Activated naive CD8-positive, alpha-beta T cell treated with anti-CD3 and anti-CD28 coated beads for 36 hours (primary cell): ENCODE measurements at places on chromosomes 3 and 15.

DNA sequence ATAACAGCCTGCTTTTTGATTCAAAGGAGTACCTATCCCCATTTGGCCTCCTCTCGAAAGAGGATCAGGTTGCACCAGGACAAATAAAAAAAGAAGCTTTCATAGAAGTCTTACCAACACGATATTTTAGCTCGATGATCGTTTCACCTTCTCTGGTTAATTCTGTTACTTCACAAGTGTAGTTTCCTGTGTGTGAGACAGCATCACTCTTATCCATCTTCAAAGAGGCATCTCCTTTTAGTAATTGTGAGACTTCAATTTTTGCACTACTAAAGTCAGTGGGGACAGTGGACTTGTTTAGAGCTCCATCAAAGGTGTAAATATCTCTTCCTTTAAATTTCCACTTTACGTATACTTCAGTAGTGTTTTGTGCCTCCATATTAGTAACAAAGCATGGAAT is 11.0 kb downstream of the CD47 start:
- DNase-seq: no peak

GRCh38 chr15:64163659-64164362 is 989 bp upstream of the PPIB start:
- DNase-seq: no peak

GRCh38 chr3:10570196-10570946 is 65.0 kb upstream of the ATP2B2 start:
- DNase-seq: no peak

GRCh38 chr15:67585681-67586080 is 43.2 kb downstream of the MAP2K5 start:
- no peak for DNase-seq

GRCh38 chr3:69926385-69926784 is 73.1 kb upstream of the SAMMSON start:
- no peak for DNase-seq

GRCh38 chr15:75380773-75381172 is 12.4 kb upstream of the MAN2C1 start:
- DNase-seq: no peak

DNA sequence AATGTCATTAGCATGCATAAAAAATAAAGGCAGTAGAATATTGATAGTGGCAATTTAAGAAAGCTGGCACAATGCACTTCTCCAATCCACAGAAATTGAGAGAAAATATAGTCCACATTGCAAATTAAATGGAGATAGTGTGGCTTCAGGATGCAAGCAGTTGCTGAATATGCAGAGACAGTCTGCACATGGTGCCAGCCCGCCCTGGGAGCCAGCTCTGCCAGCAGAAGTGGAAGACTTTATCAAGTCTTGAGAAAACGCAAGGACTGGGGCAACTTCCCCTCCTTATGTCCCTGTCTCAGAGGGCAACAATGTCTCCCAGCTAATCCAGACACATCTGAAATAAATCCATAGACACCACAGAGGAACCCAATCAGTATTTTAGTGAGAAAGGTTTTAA is 57.2 kb downstream of the MB21D2 start:
- DNase-seq: no peak

DNA sequence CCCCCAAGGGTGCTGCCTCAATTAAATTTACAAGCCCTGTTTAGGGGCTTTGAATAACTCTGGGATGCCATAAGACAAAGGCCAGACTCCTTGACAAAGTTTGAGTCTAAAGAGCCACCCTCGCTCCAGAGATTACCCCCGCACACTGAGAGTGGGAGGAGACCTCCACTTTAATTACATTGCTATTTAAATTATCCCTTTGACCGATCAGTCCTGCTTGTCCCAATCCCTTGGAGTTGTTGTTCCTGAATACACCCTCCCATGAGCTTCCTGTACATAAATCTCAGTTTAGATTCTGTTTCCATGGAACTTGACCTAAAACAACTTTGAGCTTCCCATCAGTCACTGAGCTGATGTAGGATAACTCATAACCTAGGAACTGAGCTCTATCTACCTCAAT is 596.3 kb downstream of the PYDC2 start:
- DNase-seq: no peak

DNA sequence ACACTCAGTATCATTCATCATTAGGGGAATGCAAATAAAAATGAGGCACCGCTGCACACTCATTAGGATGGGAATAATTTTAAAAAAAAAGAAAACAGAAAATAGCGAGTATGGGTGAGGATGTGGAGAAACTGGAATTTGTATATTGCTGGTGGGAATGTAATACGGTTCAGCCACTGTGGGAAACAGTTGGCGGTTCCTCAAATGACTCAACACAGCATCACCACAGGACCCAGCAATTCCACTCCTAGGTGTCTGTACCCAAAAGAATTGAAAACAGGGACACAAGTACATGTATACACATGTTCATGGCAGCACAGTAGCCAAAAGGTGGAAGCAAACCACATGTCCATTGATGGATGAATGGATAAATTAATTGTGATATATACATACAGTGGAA is 35.2 kb upstream of the RFTN1 start:
- no peak for DNase-seq

DNA sequence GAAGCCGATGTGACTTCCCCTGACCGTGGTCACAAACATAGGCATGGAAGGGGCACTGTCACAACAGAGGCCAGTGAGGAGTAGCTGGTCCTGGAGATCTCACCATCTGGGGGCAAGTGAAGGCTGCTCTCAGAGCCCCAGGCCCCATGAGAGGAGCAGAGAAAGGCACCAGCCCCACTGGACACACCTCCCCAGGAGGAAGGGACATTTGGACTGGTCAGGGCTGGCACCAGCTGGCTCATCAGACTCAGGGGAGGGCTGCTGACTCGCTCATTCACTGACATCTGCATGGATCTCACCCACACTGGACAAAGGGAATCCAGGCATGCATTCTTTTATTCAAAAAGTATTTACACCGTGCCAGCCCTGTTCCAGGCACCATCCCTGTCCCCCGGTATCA is 26.8 kb downstream of the ESYT3 start:
- no peak for DNase-seq

- DNase-seq: no peak
These were observed 37.3 kb upstream of the CMTM8 start for GRCh38 chr3:32200992-32201758.

DNA sequence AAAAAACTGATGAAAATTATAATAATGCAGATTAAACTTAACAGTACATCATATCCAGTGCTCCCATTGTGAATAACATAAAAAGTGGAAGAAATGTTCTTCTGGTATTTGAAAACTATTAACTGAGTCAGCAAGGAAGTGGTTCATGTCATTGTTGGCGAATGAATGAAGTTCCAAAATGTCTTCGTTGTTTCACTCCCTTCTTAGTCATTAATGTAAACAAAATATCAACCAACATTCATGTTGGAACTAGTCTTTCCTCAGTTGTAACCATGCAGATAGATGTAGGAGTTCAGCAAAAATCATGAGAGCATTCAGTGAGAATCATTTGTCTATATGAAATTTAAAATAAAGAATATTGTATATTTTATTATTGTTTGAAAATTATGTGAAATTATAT is 44.1 kb upstream of the ICE2 start:
- no peak for DNase-seq

GRCh38 chr3:117589454-117589853 is 879.9 kb downstream of the TUSC7 start:
- DNase-seq: no peak

DNA sequence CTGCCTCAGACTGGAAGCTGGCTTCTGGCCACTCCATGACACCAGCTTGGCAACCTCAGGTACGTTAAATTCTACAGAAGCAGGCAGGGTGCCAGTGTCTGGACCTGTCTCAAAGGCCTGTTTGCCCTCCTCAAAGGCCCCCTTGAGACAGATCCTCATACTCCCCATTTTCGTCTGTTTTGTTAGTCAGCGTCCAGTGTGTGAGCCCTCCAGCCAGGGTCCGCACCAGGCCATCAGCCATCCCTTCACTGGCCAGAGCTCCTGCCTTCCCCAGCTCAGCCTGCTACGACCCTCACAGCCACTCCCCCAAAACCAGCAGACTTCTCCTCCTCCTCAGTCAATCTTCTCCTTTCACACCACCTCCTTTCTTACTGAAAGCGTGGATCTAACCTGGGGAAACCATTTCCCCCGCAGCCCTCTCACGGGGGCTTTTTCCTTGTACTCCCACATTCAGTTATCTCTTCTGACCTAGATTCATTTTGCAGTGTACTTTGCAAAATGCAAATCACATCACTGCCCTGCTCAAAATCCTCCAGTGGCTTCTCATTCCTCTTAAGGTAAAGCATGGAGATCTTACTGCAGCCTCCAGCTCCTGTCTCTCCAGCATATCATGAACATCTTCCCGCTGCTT is 66.1 kb upstream of the CTDSPL start:
- no peak for DNase-seq

GRCh38 chr3:184593220-184593927 is 31.8 kb downstream of the EPHB3 start:
- no peak for DNase-seq

- peak; percentile 28 for DNase-seq
These were observed 471.9 kb upstream of the FRG2C start for GRCh38 chr3:75192146-75192616.

- no peak for DNase-seq
These were observed 104.7 kb downstream of the IQSEC1 start for GRCh38 chr3:12968541-12968940.

DNA sequence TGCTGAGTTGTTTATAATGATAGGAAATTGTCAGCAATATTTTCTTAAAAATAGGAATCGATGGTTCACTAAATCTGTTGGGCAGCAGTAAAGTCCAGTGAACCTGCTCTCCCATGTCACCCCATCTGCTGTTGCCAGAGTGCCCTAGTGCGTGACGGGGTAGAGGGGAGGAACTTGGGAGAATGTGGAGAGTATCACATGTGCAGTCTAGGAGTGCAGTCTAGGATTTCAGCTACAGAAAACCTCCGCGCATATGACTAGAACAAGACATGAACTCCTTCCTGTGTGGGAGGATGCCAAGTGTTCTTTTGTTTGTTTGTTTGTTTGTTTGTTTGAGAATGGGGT is 74.6 kb upstream of the ACAD9 start:
- no peak for DNase-seq

GRCh38 chr3:138010273-138010590 is 267 bp downstream of the CLDN18 start:
- no peak for DNase-seq

GRCh38 chr3:172173316-172174254 is 134.2 kb downstream of the FNDC3B start:
- no peak for DNase-seq

GRCh38 chr3:124941771-124942170 is 7.2 kb upstream of the MUC13 start:
- DNase-seq: no peak

- no peak for DNase-seq
These were observed 22.3 kb downstream of the HACD2 start for GRCh38 chr3:123562547-123562946.

DNA sequence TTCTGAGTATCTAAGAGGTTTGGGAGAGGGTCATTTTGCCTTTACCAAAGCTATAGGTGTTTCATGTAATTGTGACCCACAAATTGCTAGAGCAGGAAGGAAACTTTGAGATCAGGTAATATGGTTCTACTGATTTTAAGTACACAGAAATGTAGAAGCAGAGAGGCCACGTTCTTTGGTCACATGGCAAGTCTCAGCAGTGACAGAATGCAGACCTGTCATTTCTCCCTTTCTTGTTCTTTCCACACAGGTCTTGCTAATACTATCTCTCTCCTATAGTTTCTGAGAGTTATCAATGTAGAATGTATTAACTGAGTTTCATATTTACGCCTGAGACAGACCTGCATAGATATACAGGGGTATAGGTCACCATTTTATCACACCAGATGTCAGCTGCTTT is 10.9 kb upstream of the RTP1 start:
- no peak for DNase-seq
